ENCODE measurements at places on chromosomes 11 and 22. TPM values are rescaled to one million over a fixed set of nuclear protein-coding genes. Genes with fewer than 3 reads are reported as not detected.

Gene FGF19
- not detected for total RNA-seq

Gene TSPAN18
- total RNA-seq: 1.1 TPM

Gene OVOL1
- total RNA-seq: 0.16 TPM

Gene RTN4RL2
- not detected for total RNA-seq
